Activated T-helper 1 cell treated with anti-CD3 and anti-CD28 coated beads, Interleukin-12 subunit alpha, Interleukin-12 subunit beta, Interleukin-2, Interleukin-4 antibody, amounts not matched to agents 30 ng/mL and 10 ng/mL and 1 ng/mL, durations not matched to agents 14 hours and 24 hours and 36 hours (primary cell): ENCODE measurements at places on chromosomes 7 and 10.

DNA sequence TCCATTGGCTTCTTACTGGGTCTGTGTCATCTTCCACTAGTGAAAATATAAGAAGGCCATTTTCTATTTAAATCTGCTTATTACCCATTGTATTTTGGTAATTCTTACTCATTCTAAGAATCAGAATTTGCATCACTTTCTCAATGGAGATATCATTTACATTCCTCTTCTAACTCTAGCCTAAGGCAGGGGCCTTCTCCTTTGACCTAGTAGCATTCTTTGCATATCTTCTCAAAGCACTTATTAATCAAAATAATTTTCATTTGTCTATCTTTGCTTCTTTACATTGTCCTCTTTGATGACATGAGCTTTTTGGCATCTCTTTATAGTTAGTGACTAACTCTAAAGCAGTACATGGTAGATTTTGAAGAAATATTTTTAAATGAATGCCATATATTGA is 400.9 kb upstream of the SEMA3D start:
- DNase-seq, result no peak
- no peak overlapping the region for H3K4me3 ChIP-seq
- no peak overlapping the region for H3K27ac ChIP-seq
- no peaks in the 10 kb centered on the region for H3K4me1 ChIP-seq
- H3K27me3 ChIP-seq, result no peaks in the 10 kb centered on the region

- peaks cover 9% of the 10 kb centered on the region for H3K27me3 ChIP-seq
- H3K4me1 ChIP-seq, result peaks cover 36% of the 10 kb centered on the region
- H3K36me3 ChIP-seq, result peaks cover 15% of the 10 kb centered on the region
- peak; percentile 89 for DNase-seq
- H3K4me3 ChIP-seq, result peak within 1 kb of the TSS; percentile 98
- peak within 1 kb of the TSS; percentile 99 for H3K27ac ChIP-seq
Measured at GRCh38 chr10:91923371-91924211, at the start of gene BTAF1. TSS of gene BTAF1 (plus strand) at chr10:91923770. CDS start at chr10:91924077, 307 bp downstream.

GRCh38 chr7:34158368-34159153 is 253.2 kb downstream of the BMPER start:
- H3K27ac ChIP-seq, result no peak overlapping the region
- no peaks in the 10 kb centered on the region for H3K36me3 ChIP-seq
- DNase-seq, result no peak
- H3K4me3 ChIP-seq, result no peak overlapping the region
- H3K27me3 ChIP-seq, result no peaks in the 10 kb centered on the region

DNA sequence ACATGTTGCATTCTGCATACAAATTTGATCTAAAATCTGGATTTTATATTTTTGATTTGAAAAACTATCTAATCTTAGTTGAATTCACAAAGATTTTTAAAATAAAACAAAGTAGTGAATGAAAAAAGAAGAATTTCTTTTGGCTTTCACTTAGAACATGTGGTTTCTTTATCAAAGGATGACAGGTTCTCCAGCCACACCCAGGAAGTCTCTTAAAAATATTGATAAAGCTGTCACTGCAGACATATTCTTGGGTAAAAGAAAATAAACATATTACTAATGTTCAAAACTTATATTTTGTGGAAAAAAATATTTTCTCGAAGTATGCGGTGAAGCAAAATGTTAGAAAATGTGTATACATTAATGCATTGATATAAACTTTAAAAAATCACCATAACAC is 44.3 kb downstream of the ARL4A start:
- no peak overlapping the region for H3K4me3 ChIP-seq
- no peaks in the 10 kb centered on the region for H3K27me3 ChIP-seq
- DNase-seq, result no peak
- no peak overlapping the region for H3K27ac ChIP-seq

- peaks cover 10% of the 10 kb centered on the region for H3K4me1 ChIP-seq
- DNase-seq, result no peak
- peak overlapping the region; percentile 15 for H3K4me3 ChIP-seq
Measured at GRCh38 chr7:27128776-27129728, 1.5 kb downstream of the HOXA4 start.

GRCh38 chr7:27661811-27662489 is 733 bp downstream of the HIBADH start:
- H3K36me3 ChIP-seq, result peaks cover 2% of the 10 kb centered on the region
- H3K4me3 ChIP-seq, result peak overlapping the region; percentile 86
- no peak for DNase-seq

DNA sequence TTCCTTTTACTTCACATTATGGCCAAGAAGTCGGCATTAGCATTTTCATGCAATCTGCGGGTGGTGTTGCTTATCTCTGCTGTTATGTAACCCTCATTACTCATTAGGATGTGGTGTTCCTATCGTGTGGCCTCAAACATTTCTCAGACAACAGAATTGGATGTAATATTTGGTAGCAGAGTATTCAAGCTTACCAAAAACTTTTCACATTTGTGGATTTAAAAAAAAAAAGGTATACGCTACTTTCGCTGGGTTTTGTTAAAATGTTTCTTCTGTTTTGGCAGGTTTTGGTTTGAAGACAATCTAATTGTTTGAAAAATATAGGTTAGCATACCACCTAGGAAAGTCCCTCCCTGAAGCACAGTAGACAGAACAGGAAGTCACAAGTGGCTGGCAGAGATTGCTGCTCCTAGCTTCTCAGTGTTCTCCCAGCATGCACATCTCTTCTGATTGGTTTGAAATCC is 128.8 kb downstream of the GATA3 start:
- no peaks in the 10 kb centered on the region for H3K36me3 ChIP-seq
- DNase-seq, result peak; percentile 27
- peak overlapping the region; percentile 27 for H3K4me3 ChIP-seq
- peak overlapping the region; percentile 13 for H3K27ac ChIP-seq

GRCh38 chr10:58573144-58573543 is 60.5 kb downstream of the BICC1 start:
- peaks cover 2% of the 10 kb centered on the region for H3K27me3 ChIP-seq
- H3K4me1 ChIP-seq, result no peaks in the 10 kb centered on the region
- DNase-seq, result no peak
- H3K4me3 ChIP-seq, result no peak overlapping the region

DNA sequence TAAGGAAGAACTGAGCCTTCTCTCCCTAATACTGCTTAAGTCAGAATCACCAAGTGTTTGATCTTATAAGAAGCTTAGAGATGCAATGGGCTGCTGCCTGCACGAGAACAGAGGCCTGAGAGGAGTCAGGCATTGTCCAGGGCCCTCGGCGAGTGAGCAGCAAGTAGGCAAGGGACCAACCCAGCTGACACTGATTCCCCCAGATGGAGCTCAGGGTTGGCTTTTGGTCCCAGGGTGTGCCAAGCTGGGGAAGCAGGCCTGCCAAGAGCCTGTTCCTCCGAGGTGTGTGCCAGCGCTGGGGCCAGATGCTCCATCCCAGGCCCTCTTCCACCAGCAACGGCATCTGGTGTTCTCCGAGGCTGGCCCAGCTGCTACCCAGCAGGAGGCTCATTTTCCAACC is 222.0 kb upstream of the ZMIZ1 start:
- H3K27me3 ChIP-seq, result peaks cover 3% of the 10 kb centered on the region
- no peak overlapping the region for H3K4me3 ChIP-seq
- H3K4me1 ChIP-seq, result no peaks in the 10 kb centered on the region
- no peaks in the 10 kb centered on the region for H3K36me3 ChIP-seq
- H3K27ac ChIP-seq, result no peak overlapping the region
- no peak for DNase-seq

DNA sequence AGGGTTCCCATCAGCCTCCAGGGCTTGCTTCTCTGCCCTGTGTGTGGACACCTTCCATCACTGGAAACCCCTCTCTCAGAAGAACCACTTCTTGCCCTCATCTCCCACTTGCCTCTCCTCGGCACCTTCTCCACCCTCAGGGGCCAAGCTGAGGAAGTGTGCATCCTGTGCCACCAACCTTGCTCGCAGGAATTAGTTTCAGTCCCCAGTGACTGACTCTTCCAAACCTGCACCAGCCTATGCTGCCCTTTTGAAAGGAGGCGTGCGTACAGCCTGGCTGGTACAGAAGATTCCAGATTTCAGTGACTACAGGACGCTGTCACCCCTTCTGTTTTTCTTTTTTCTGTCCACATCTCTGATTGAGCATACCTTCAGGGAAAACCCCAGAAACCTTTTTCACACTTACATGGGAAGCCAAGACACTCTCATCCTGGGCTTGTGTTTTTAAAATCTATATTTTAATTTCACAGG is 67.1 kb downstream of the IKZF1 start:
- peaks cover 100% of the 10 kb centered on the region for H3K4me1 ChIP-seq
- no peak for DNase-seq
- peak overlapping the region; percentile 55 for H3K4me3 ChIP-seq
- peak overlapping the region; percentile 94 for H3K27ac ChIP-seq

GRCh38 chr7:151251328-151251688 is 2.8 kb upstream of the SMARCD3 start:
- peaks cover 2% of the 10 kb centered on the region for H3K36me3 ChIP-seq
- H3K27me3 ChIP-seq, result peaks cover 73% of the 10 kb centered on the region
- no peak overlapping the region for H3K27ac ChIP-seq
- DNase-seq, result no peak
- no peak overlapping the region for H3K4me3 ChIP-seq

GRCh38 chr7:128192497-128193142 is 48.5 kb upstream of the LEP start:
- H3K4me1 ChIP-seq, result no peaks in the 10 kb centered on the region
- no peak for DNase-seq
- no peak overlapping the region for H3K27ac ChIP-seq
- H3K4me3 ChIP-seq, result no peak overlapping the region
- H3K36me3 ChIP-seq, result peaks cover 2% of the 10 kb centered on the region

DNA sequence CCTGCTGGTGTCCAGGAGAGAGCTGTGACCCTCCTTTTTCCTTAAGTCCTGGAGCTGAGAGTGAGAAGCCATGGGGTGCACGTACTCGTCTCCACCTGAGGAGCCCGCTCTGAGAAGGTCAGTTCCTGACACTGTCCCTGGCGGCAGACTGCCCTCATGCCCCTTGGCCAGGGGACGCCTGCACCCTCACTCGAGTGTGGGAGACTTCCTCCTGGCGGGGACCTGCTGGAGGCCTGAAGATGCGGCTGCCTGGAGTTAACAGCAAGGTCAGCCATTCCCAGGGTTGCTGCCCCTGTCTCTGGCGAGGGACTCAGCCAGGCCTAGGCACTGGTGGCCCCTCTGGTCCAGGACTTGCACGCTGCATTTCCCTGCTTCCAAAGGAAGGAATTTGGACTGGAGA is 26.4 kb downstream of the TMEM120A start:
- H3K36me3 ChIP-seq, result no peaks in the 10 kb centered on the region
- no peak overlapping the region for H3K27ac ChIP-seq
- H3K4me3 ChIP-seq, result no peak overlapping the region
- DNase-seq, result no peak
- no peaks in the 10 kb centered on the region for H3K27me3 ChIP-seq

DNA sequence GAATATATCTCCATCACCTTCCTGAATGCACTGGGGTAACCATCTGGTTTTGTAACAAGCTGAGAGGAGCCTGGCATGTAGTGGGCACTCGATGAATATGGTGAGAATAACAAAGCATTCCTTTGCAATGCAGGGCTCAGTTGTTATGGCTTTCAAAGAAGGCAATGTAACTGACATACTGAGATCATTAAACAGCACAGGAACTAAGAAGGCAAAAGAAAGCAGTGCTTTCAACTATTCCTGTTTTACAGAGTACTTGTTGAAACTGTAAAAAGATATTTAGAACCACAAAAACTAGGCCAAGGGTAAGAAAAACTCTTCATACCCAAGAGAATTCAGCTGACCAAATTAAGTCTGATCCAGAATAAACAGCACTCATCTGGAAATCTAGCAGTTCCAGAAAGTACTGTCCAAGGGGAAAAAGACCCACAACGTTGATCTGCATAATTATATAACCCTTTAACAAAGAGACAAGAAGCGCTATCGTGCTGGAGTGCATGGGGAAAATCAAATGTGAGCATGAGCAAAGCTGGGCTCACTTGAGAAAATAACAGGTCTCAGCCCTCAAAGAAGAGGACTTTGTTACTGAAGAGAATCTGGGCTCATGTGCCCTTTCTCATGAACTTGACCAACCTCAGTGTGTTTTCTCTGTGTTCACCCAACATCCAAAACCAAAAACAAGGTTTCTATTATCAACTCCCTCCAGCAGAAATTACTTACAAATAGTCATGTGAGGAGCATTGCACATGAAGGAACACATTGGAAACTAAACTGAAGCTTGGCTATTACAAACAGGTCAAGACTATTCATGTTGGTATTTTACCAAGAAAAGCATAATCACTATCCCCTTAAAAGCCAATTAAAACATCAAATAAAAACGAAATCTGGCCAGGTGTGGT is 116.2 kb downstream of the AVL9 start:
- no peaks in the 10 kb centered on the region for H3K4me1 ChIP-seq
- DNase-seq, result no peak
- H3K27me3 ChIP-seq, result peaks cover 2% of the 10 kb centered on the region
- H3K36me3 ChIP-seq, result no peaks in the 10 kb centered on the region
- no peak overlapping the region for H3K4me3 ChIP-seq
- no peak overlapping the region for H3K27ac ChIP-seq

DNA sequence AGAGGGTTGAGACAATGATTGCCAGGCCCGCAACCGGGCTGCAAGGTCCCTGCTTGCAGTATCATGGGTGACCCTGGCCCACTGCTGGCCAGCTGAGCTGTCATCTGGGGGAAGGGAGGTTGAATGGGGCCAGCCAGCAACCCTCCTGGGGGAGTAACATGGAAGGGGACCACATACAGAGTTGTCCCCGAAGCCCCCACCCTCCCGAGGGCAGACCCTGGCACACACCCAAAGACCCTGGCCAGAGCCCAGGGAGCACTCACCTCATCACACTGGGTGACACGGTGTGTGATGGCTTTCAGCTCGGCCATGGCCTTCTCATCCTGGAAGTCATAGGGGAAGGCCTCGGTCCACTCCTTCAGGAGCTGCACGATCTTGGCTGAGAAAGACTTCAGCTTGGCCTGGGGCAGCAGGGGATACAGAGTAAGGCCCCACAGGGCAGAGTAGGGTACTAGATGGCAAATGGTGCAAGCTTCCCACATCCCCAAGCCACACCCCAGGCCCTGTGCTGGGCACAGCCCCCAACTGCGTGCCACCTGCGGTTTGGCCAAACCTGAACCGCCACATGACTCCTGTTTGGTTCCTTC is 63.4 kb downstream of the CSGALNACT2 start:
- no peak for DNase-seq
- H3K36me3 ChIP-seq, result no peaks in the 10 kb centered on the region
- no peaks in the 10 kb centered on the region for H3K27me3 ChIP-seq
- no peaks in the 10 kb centered on the region for H3K4me1 ChIP-seq
- H3K27ac ChIP-seq, result no peak overlapping the region
- no peak overlapping the region for H3K4me3 ChIP-seq
